ENCODE measurements at places on chromosomes 3 and 15. TPM values are rescaled to one million over a fixed set of nuclear protein-coding genes. Genes with fewer than 3 reads are reported as not detected.

- no peaks in the 10 kb centered on the region for H3K27me3 ChIP-seq
- H3K4me3 ChIP-seq, result no peak overlapping the region
- no peaks in the 10 kb centered on the region for H3K36me3 ChIP-seq
- no peak overlapping the region for H3K27ac ChIP-seq
- no peak for DNase-seq
- no peaks in the 10 kb centered on the region for H3K4me1 ChIP-seq
These were observed 46.9 kb downstream of the CHRD start for GRCh38 chr3:184426691-184427141.

DNA sequence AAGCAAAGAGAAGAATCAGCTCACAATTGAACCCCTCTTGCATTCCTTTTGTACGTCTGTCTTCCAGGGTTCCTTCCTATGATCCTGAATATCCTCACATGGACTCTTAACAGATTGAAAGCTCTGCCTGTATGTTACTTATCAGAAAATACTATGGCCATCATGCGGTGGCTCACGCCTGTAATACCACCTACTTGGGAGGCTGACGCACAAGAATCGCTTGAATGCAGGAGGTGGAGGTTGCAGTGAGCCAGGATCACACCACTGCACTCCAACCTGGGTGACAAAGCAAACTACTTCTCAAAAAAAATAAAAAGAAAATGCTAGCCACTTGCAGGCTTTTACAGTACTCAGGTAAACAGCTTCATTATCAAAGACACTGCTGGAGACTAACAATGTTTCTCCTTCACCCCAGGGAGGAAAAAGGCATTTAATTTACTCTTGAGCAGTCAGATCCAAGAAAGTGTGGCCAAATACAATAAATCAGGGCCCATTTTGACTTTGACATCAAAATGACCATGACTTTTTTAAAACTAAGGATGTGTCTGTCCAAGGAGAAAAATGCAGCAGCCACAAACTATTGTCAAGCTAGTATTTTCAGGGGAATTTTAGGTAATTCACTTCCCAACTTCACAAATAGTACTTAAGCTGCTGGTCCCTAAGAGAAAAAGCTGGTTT lies 27.3 kb downstream of the NPTN start:
- DNase-seq, result no peak
- H3K4me3 ChIP-seq, result no peak overlapping the region
- H3K27me3 ChIP-seq, result no peaks in the 10 kb centered on the region
- H3K4me1 ChIP-seq, result peaks cover 11% of the 10 kb centered on the region
- no peaks in the 10 kb centered on the region for H3K36me3 ChIP-seq

The RAD54L2 gene
- 57.9 TPM for total RNA-seq

DNA sequence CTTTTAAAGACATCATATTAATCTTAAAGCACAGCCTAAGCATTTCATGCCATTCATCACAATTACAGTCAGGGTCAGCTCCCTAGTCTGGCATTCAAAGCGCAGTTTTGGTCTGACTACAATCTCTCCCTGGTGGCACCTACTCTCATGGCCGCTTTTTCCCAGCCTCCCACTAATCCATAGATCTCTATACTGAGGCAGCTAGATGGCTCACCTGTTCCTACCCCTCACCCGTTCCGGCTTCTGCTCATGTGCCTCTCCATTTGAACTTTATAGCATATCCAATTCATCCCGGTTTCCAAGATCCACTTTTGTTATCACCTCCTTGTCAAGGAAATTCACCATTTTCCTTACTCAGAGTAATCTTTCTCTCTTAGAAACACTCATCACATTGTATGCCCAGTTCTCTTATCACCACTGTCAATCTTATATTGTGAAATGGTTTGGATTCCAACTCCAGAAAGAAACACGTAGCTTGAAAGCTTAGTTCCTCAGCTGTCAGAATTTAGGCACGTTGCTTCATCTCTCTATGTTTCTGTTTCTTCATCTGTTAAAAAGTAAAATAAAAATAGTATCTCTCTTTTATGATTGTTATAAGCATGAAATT lies 220.0 kb upstream of the UBE2E2 start:
- DNase-seq, result no peak
- no peaks in the 10 kb centered on the region for H3K4me1 ChIP-seq
- H3K27ac ChIP-seq, result no peak overlapping the region
- H3K27me3 ChIP-seq, result no peaks in the 10 kb centered on the region
- no peaks in the 10 kb centered on the region for H3K36me3 ChIP-seq
- H3K4me3 ChIP-seq, result no peak overlapping the region

DNA sequence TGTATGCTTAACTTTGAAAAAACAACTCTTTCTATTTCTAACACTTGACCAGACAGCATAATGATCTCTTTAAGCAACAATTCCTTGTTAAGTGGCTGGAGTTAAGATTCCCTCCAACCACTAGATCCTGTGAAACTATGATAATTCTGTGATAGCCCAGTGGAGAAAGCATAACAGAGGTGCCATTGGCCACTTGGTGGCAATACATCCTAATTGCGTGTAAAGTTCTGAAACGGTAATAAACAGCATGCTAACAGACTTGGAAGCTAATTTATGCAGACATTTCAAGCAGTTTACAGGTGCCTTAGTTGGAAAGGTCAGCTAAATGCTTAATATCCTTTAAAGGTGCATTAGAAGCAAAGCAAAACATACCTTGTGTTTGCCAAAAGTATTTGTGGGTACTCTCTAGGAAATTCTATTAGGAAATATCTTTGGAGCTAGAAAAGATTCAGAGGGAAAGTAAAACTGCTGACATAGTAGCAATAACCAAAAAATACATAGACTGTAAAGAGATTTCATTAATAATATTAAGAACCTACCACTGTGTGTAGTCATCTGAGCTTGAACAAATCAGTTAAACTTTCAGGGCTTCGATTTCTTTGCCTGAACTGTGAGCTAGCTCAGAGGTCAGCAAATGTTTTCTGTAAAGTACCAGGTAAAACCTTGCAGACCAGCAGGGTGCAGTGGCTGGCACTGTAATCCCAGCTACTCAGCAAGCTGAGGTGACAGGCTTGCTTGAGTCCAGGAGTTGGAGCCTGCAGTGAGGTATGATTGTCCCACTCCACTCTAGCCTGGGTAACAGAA lies 19.0 kb upstream of the CSTA start:
- peak; percentile 19 for DNase-seq
- no peaks in the 10 kb centered on the region for H3K4me1 ChIP-seq
- no peaks in the 10 kb centered on the region for H3K36me3 ChIP-seq
- no peaks in the 10 kb centered on the region for H3K27me3 ChIP-seq
- H3K4me3 ChIP-seq, result no peak overlapping the region

The CKMT1A gene
- not detected for total RNA-seq

The MUC4 gene
- total RNA-seq, result 1.7 TPM

GRCh38 chr3:99393961-99394360 lies 244.4 kb upstream of the COL8A1 start:
- no peak for DNase-seq
- no peak overlapping the region for H3K27ac ChIP-seq
- H3K4me3 ChIP-seq, result no peak overlapping the region
- no peaks in the 10 kb centered on the region for H3K27me3 ChIP-seq
- H3K4me1 ChIP-seq, result no peaks in the 10 kb centered on the region

The EPHA6 gene
- not detected for total RNA-seq

The SH2D7 gene
- not detected for total RNA-seq

DNA sequence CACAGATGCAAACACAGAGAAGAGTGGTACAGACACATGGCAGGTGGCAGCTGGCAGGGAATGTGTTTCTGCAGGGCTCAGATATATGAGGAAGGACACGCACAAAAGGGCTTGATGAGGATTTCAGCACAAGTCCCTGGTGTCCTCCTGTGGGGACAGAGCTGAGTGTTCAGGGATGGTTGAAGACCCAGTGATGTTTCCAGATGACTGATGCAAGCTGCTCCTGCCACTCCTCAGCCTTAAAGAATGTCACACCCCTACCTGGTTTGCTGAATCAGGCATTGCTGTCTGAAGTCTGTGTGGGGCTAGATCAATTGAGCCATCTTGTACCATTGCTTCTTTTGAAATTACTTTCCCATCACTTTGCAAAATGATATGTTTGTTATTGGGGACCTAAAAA lies 40.2 kb downstream of the TNFAIP8L3 start:
- H3K36me3 ChIP-seq, result no peaks in the 10 kb centered on the region
- H3K4me1 ChIP-seq, result no peaks in the 10 kb centered on the region
- no peak for DNase-seq

- peaks cover 6% of the 10 kb centered on the region for H3K4me1 ChIP-seq
- no peak overlapping the region for H3K27ac ChIP-seq
- H3K4me3 ChIP-seq, result no peak overlapping the region
- no peaks in the 10 kb centered on the region for H3K27me3 ChIP-seq
These were observed 4.9 kb upstream of the MAGEF1 start for GRCh38 chr3:184716622-184717398.

- peaks cover 49% of the 10 kb centered on the region for H3K4me1 ChIP-seq
- H3K36me3 ChIP-seq, result peaks cover 19% of the 10 kb centered on the region
- H3K27ac ChIP-seq, result peak overlapping the region; percentile 65
- no peaks in the 10 kb centered on the region for H3K27me3 ChIP-seq
- peak; percentile 35 for DNase-seq
These were observed 3.6 kb downstream of the PDIA3 start for GRCh38 chr15:43749690-43750345.

- H3K4me1 ChIP-seq, result no peaks in the 10 kb centered on the region
- H3K27ac ChIP-seq, result no peak overlapping the region
- H3K27me3 ChIP-seq, result no peaks in the 10 kb centered on the region
- H3K36me3 ChIP-seq, result no peaks in the 10 kb centered on the region
- H3K4me3 ChIP-seq, result no peak overlapping the region
These were observed 280.2 kb upstream of the C2CD4B start for GRCh38 chr15:62445244-62445643.

The FEZF2 gene
- not detected for total RNA-seq

The FGF7 gene
- not detected for total RNA-seq

DNA sequence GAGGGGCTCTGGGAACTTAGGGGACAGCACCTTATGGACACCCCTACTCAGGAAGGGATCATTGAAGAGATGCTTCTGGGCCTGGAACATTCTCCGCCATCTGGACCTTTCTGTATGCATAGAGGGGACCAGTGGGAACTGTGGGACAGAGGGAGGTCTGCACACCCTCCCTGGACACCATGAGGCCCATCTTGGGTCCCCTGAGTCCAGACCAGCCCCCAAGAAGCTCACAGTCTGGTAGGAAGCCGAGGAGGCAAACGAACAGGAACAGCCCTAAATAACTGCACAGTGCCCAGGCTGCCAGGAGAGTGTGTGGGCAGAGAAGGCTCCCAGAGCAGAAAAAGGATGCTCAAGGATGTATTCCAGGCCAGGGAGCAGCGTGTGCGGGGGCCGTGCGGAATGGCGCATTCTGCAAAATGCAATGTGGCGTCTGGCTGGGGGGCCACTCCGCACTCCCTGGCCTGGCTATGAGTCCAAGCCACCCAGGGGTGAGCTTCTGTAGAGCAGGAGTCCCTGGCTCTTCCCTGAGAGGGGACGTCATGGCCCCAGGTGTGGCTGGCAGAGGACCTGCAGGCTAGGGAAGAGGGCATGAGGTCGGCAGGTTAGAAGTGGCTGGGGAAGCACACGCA lies 24.5 kb upstream of the KLF13 start:
- no peaks in the 10 kb centered on the region for H3K36me3 ChIP-seq
- H3K27me3 ChIP-seq, result no peaks in the 10 kb centered on the region
- H3K4me3 ChIP-seq, result no peak overlapping the region
- no peak for DNase-seq
- no peak overlapping the region for H3K27ac ChIP-seq

The HYAL1 gene
- not detected for total RNA-seq

DNA sequence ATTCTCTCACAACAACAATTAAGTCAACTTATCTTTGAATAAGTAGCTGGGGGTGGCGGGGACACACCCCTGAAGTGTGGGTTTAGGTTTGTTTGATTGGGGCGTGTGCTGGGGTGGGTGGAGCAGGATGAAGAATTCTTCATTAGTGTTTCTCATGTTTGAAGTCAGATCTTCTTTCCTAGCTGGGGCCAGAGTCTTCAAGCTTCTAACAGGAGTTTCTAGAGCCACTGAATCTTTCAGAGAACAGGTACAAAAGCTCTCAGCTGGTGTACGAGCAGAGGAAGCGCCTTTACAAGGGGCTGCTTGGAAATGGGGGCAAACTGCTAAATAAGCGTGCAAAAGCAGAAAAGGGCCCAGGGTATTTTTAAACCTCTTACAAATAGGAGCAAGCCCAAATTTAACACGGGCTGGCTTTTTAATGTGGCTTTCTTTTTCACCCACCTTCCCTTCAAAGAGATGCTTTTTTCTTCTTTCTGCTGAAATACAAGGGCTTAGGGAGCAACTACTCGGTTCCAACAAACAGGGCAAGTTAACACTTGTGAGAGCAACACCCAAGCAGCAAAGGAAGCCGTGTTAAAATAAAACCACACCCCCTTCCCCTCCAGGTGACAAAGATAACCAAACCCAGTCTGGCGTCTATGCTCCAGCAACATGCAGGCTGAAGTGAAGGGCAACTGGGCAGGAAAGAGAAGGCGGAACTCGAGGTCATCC lies 86.9 kb upstream of the RASGRP1 start:
- peak overlapping the region; percentile 25 for H3K4me3 ChIP-seq
- peak overlapping the region; percentile 75 for H3K27ac ChIP-seq
- no peaks in the 10 kb centered on the region for H3K36me3 ChIP-seq
- H3K27me3 ChIP-seq, result no peaks in the 10 kb centered on the region

The RLBP1 gene
- not detected for total RNA-seq

The AADACL2 gene
- total RNA-seq, result not detected

DNA sequence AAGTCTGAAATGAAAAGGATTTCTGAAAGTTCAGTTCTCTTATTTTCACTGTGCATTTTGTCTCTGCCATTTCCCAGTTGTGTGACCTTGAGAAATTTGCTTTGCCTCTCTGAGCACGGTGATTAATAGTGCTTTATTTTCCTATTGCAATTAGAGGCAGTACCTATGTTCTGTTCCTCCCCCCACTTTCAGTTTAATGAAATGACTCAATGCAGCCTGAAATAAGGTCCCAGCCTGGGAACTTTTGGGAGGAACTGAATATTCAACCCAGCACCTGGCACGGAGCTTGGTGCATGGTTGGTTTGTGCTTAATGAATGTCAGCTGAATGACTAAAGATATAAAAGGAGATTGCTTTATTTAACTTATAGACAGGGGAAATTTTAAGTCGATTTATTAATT lies 352.6 kb downstream of the PDCD6IP start:
- DNase-seq, result no peak
- no peaks in the 10 kb centered on the region for H3K27me3 ChIP-seq
- H3K4me3 ChIP-seq, result no peak overlapping the region
- no peak overlapping the region for H3K27ac ChIP-seq
- H3K36me3 ChIP-seq, result no peaks in the 10 kb centered on the region

DNA sequence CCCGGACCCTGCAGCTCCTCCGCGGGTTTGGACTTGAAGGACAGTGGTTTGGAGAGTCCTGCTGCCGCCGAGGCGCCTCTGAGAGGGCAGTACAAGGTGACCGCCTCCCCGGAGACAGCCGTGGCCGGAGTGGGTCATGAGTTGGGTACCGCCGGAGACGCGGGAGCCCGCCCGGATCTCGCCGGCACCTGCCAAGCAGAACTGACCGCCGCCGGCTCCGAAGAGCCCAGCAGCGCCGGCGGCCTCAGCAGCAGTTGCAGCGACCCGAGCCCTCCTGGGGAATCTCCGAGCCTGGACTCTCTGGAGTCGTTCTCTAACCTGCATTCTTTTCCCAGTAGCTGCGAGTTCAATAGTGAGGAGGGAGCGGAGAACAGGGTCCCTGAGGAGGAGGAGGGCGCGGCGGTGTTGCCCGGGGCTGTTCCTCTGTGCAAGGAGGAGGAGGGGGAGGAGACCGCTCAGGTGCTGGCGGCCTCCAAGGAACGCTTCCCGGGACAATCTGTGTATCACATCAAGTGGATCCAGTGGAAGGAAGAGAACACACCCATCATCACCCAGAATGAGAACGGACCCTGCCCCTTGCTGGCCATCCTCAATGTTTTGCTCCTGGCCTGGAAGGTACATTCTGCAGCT lies 634 bp downstream of the MINDY2 start:
- no peaks in the 10 kb centered on the region for H3K27me3 ChIP-seq
- H3K36me3 ChIP-seq, result no peaks in the 10 kb centered on the region
- DNase-seq, result no peak
- peak overlapping the region; percentile 92 for H3K27ac ChIP-seq
- H3K4me3 ChIP-seq, result peak overlapping the region; percentile 99

The LNP1 gene
- 0.39 TPM for total RNA-seq

The TMEM40 gene
- total RNA-seq, result 6.5 TPM

The SLC22A14 gene
- total RNA-seq, result 0.20 TPM

Data from natural killer cell (primary cell).